ENCODE measurements at places on chromosomes 11 and 22.

- DNase-seq, result no peak
These were observed 43.7 kb downstream of the CD82 start for GRCh38 chr11:44608991-44609782.

DNA sequence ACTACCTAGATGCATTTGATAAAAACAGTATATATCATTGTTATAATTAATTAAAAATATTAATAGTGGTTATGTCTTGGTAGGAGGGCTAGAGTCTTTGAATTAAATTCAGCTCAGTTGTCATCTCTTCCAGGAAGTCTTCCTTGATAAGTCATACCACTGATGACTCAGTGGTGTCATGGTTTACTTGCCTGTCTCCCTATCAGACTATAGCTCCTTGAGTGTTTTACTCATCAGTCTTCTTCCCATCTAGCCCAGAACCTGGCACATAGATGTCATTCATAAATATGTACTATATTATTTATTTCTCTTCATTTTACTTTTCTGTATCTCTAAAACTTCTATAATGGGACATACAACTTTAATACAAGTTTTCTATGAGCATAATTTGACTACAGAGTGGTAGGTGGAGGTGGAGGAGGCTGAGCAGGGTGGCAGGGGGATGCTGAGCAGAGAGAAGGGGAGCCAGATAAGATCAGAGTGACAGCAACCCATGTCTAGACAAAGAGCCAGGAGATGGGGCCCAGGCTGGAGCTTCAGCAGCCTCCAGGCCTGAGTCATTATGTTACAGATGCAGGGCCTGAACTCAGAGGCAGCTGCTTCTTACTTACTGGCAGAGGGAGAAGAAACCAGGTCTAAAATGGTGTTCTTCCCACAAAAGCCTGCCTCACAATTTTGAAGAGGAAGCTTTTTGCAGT lies 82.3 kb upstream of the PHOX2A start:
- DNase-seq, result no peak

DNA sequence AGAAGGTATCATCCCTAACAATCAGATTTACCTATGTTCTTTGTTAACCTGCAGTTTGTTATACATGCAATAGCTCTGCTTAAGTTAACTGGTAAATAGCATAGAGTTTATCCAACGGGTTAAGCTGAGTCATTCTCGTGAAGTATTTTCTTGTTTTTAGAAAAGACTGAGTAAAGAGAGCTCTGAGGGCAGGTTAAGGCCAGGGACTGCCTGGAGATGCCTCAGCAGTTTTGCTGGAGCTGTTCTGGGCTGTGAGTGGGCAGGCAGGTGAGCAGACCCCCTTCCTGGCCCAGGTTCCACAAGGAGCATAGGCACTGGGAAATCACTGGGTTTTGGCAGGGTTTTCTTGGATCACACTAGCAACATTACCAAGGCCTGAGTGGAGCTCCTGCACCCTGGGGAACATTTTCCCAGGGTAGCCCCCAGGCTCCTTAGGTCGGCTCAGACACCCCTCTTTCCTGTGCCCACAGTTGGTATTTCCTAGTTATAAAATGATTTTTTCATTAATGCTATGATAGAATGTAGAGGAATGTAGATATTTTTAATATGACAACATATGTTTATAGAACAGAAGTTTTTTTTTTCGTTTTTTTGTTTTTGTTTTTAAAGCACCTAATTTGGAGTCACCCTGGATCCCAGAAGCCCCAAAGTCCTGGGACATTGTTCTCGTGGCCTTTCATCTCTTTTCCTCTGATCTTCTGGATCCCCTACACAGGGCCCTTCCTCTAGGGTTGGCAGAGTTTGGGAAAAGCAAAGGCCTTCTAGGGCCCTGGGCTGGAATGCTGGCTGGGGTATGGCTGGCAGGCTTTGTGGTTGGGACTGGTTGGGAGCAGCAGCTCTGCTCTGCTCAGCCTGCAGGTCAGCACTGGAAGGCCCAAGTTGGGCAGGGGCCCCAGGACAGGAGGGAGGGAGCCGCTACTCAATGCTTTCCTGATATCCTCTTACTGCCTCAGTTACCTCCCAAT lies 26.7 kb downstream of the IRAG1 start:
- DNase-seq, result no peak

DNA sequence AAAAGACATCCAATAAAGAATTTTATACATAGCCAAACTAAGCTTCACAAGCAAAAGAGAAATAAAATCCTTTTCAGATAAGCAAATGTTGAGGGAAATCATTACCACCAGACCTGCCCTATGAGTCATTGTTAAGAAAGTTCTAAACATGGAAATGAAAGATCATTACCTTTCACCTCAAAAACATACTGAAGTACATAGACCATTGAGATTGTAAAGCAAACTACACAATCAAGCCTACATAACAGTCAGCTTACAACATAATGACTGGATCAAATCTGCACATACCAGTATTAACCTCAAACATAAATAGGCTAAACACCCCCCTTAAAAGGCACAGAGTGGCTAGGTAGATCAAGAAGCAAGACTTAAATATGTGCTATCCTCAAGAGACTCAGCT lies 501.0 kb upstream of the LUZP2 start:
- no peak for DNase-seq

GRCh38 chr11:11501546-11502262 lies 120.1 kb downstream of the GALNT18 start:
- DNase-seq, result no peak

DNA sequence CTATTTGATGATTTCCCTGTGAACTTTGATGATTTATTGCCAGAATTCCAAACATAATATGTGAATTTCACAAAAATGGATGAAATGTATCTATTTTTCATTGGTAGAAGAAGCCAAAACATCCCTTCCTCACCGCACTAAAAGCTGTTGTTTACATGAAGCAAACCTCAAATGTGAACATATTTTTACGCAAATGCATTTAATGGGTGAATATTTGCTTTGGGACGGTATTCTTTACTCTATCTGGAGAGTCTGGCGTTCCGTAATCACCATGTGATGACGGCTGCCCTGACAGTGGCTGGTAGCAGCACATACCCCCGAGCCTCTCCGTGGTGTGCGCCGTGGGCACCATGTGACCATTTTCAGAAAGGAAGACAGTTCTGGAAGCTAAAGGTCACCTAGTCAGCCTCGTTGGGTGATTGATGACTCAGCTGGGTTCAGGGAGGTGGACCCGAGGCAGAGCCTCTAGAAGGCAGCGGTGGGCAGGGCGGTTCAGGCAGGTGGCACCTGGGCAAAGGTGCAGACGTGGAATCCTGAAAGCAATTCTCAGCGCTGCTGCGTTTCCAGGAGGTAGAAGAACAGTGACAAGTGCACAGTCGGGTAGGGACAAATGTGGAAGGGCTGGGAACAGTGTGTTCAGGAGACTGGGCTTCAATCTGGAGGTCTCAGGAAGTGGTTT lies 45.3 kb downstream of the PPARA start:
- no peak for DNase-seq

GRCh38 chr11:94151903-94152677 lies 23.4 kb downstream of the PANX1 start:
- DNase-seq, result no peak

DNA sequence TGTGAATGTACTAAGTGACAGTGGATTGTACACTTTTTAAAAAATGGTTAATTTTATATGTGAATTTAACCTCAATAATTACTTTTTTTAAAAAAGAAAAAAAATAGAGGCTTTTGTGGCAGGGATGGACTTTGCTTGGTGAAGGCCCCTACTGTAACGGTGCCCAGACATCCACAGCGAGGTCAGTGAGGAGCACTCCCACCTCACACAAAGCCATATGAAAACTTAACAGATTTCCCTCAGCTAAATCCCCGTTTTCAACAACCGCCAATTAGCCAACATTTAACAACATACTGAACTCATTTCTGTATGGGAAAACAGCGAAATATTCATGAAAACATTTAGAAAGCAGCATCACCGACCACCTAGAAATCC lies 642 bp upstream of the C11orf58 start:
- DNase-seq, result no peak

DNA sequence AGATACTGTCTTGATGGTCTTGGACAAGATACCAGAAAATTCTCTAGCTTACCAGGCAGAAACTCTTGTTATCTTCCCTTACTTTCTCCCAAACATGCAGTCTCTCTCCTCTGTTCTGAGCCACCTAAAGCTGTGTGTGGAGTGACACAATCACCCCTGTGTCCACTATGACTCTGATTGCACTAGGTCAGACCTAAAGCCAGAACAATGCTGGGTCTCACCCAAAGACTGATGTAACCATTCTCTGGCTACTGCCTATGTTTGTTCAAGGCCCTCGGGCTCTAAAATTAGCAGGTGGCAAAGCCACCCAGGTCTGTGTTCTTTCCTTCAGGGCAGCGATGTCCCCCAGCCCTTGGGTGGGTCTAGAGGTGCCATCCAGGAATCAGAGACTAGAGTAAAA lies 200.5 kb downstream of the KCNA4 start:
- no peak for DNase-seq

- no peak for DNase-seq
These were observed 19.7 kb downstream of the ZNRF3 start for GRCh38 chr22:28903080-28903479.

DNA sequence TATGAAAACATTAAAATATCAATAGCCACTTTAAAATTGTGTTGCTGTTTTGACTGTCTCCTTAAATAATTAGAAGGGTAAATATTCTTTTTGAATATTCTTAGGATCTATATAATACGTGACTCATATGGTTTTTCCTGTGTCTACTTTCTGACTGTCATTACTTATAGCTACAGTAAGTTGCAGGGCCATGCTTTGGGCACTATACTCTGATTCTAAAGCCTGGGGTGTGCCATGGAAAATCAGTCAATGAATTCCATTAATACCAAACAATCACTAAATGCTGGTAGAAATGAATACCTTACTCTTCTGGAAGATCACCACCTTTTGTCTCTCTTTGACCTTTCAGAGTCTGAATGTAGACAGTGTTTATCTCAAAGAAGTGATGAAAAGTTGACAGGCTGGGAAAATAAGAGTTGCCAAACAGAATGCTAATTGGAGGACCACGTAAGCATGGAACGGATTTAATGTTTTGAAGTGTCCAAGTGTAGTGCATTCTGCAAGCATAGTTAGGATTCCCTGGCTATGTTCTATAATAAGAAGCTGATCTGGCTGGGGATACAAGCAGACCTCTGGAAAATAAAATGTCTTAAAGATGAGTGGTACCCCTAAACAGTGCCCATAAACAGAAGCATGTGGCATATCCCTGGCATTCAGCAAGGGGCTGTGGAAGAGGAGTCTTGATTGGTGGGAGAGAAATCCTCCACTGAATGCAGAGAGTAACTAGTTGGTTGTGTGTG lies 16.8 kb downstream of the LUZP2 start:
- DNase-seq, result no peak

GRCh38 chr11:67303835-67304411 lies 593 bp downstream of the SSH3 start:
- no peak for DNase-seq

GRCh38 chr11:133705074-133705648 lies 140.2 kb downstream of the SPATA19 start:
- no peak for DNase-seq

- no peak for DNase-seq
These were observed 13.2 kb downstream of the ASPHD2 start for GRCh38 chr22:26442086-26442756.

- DNase-seq, result no peak
These were observed 16.8 kb upstream of the OSBPL5 start for GRCh38 chr11:3181725-3182461.

DNA sequence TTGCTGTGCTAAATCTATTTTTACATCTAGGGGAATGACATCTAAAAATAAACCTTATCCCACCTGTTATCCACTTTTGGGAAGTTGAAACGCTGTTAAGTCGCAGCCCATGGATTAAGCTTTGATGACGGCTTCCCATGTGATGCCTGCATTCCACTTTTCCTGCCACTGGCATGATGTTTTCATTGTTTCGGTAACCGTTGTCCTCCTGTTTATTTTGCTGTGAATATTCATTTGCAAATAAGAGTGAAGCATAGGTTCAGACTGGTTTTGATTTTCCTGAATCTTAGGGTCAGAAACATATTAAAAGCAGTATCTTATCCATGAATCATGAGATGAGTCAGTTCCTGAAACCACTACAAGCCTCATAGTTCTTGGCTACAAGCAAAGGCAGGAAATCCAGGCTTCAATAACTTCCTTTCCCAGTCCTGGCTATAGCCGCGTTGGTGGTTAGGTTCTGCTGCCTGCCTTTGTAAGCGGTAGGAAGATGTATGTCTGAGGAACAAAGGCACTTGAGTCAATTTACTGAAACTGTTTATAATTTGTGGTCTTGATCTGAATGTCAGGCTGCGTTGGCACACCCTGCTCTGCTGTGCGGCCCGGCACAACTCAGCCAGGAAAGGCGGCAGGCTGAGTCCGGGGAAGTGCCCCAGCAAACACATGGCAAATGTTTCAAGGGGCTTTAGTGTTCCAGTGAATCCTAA lies 19.4 kb downstream of the TEAD1 start:
- DNase-seq, result peak; percentile 78

DNA sequence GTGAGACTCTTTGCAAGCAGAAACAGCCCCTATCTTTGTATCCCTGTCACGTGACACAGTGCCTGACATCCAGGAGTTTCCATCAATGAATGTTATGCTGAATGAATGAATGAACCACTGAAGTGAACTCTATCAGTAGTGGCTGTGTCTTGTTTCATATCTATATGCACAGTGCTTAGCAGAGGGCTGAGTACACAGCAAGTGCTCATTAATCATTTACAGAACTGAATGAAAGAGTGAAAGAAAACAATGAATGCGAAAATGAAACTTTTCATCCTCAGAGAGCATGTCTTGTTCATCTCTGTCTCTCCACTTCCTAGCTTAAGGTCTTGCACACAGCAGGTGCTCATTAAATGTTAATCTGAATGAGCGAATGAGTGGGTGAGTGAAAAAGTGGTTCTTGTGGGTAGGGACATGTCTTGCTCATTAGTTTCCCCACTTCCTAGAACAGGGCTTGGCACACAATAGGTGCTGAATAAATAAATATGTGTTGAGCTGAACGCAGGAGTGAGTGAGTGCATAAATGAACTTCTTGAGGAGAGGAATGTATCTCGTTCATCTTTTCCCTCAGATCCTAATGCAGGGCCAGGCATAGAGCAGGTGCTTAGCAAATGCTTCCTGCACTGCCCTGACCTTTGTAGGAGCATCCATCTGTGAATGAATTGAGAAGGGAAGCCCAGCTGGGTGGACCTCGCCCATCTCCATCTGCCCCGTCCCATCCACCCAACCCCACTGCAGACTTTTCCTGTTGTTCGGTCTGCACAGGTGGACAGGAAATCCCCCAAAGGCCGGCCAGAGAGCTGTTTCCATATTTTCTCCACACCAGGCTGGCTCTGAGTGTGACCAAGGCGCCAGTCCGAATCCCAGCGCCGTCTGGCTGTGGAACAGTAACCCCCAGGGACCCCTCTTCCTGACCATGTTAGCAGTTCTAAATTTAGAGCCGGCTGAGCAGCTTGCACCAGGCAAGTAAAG lies 113.4 kb upstream of the CRYBB3 start:
- no peak for DNase-seq

- DNase-seq, result no peak
These were observed 98.9 kb downstream of the MYO18B start for GRCh38 chr22:25840891-25841290.

- DNase-seq, result no peak
These were observed 3.4 kb upstream of the OR4C6 start for GRCh38 chr11:55658608-55659007.

DNA sequence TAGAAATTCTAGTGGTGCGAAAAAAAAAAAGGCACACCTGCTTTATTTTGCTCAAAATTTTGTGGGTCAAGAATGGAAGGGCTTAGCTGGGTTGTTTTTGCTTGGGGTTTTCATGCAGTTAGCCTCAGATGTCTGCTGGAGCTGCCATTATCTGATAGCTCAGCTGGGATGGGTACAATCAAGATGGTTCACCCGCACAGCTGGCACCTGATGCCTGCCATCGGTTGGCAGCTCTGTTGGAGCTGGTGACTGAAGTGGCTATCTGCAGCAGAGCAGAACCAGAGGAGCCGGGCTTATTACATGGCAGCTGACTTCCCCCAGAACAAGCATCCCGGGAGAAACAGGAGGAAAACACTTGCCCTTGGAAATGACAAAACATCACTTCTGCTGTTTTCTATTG lies 12.1 kb upstream of the ELFN2 start:
- no peak for DNase-seq

Data from NCI-H526 treated with DMSO at 0.1 percent for 48 hours (cell line).